Mesenteric fat pad (tissue), 1 donor: ENCODE measurements at places on chromosomes 13 and 19. TPM values are rescaled to one million over a fixed set of nuclear protein-coding genes. Genes with fewer than 3 reads are reported as not detected.
A peak's percentile ranks its signal among the peaks of the same experiment; 100 is the strongest.

- DNase-seq = peak; percentile 55
Observed at GRCh38 chr19:29121684-29122083, 91.3 kb downstream of the UQCRFS1 start.

DNA sequence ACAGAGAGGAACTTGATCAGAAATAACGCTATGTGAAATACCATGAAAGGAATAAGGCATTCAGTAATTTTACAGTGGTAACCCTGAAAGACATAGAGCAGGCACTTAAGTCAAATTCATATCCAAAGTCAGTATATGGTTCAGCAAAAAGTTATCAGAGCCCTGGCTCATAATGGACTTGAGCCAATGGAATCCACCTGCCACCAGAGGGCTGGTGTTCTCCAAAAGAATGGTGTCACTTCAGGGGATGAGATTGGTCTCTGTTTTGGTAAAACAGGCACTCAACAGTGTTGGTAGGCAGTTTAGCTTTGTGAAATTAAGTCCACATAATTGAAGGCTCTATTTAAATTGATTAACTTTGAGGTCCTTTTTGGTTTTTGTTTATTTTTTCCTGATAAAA is 93.9 kb downstream of the LIG4 start:
- no peak for DNase-seq

DNA sequence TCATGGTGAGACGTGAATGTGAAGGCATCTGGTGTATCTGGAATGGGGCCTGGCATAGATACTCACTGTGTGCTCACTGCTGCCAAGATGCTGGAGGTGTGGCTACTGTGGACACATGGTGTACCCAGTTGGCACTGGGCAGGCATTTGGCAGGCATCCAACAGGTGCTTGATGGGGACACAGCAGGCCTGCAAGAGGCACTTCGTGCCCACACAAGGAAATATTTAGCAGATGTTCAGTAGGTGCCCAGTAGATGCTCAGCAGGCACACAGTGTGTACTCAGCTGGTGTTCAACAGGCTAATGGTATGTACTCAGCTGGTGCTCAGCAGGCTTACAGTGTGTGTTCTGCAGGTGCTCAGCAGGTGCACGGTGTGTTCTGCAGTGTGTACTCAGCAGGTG is 14.2 kb downstream of the CRTC1 start:
- no peak for DNase-seq

Gene MEF2B
- 2.0 TPM for total RNA-seq

Gene CSNK1G2
- 53.4 TPM for total RNA-seq

DNA sequence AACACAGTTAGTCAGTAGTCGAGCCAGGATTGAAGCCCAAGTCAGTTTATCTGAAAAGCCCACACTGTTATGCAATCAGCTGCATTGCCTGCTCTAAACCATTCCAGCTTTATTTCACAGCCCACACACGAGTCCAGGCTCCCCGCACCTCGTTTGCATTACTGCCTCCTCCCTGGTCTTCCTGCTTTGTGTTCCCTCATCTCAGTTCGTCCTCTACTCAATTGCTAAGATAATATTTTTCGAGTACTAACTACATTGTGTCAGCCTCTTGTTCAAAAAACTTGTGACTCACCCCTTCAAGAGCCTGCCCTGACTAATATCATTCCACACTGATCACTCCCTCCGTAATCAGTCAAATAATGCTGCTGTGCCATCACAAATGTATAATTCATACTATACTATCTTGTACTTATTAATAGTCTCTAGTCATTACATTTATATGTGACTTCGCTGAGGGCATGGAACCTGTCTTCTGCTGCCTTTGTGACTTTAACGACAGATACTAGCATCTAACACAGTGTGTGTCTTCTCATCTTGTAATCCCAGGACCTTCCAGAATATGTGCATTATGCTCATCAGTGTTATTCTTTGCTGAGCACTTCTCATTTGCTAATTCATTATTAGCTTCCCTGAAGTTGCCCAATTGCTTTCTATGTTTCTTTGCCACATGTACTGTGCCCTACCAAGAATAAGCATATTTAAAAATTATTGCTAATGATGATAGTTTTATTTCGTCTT is 26.2 kb upstream of the WDFY2 start:
- DNase-seq = no peak

DNA sequence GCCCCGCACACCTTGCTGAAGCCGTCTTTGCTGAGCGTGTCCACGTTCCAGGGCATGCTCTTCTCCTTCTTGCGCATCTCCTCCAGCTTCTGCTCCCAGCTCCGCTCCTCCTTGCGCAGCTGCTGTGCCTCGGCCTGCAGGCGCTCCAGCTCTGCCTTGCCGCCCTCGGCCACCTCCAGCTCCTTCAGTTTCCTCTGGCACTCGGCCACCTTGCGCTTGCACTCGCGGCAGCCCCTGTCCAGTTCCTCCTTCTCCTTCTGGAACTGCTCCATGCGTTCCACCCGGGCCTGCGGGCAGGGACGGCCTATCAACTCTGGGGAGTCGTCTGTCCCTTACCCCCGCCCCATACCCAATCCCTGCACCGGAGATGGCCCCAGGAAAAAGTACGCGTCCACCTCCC is 7.4 kb downstream of the CDC37 start:
- DNase-seq = no peak

GRCh38 chr13:80341756-80342370 is 937 bp upstream of the SPRY2 start:
- DNase-seq = no peak

Gene AP1M1
- total RNA-seq = 110 TPM

DNA sequence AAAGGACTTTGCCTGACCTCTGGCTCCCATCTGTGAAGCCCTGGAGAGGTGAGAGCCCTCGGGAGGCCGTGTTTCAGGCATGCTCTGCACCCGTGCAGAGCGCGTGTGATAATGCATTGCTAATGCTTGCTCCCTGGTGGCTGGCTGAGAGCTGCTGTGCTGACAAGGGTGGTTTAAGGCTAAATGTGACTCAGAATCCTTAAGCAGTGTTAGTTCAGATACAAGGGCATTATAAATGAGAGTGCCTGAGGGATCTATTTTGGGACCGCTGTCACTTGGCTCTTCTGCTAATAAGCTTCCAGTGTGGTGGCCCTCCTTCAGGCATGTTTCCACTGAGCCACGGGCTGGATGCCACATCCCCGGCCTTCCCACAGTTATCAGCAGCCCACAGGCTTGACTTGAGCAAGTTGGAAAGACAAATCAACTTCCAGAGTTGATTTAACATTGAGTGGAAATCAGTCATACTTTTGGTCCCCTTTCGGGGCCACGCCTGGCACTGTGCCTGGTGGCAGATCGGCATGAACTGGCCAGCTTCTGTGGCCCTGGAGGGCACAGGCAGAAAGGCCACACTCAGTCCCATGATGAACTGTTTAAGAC is 17.0 kb downstream of the ALOX5AP start:
- no peak for DNase-seq

DNA sequence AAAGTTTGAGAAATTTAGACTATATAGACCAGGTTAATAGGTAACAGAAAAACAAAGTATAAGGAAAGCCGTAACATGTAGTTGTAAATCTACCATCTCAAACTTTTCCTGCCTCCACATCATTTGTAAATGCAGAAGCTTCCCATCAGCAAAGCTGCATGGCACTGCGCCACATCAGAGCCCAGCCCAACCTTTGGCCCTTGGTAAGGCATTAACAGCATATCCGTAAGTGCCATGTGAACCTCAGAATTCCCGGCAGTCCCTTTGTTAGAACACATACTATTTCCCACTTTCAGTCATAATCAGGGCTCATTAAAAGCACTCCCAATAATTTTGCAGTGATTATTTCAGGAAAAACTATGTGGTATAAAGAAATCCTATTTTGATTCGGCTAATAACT is 51.6 kb downstream of the MPHOSPH8 start:
- DNase-seq = no peak

GRCh38 chr13:89457977-89458376 is 1786.8 kb downstream of the SLITRK5 start:
- DNase-seq = no peak

Gene CCDC106
- total RNA-seq = 16.4 TPM

Gene JAK3
- total RNA-seq = 20.1 TPM

GRCh38 chr19:19336597-19336996 is 16.0 kb downstream of the MAU2 start:
- DNase-seq = no peak

Gene FCGBP
- total RNA-seq = 108 TPM

GRCh38 chr13:59197397-59197796 is 966.3 kb downstream of the DIAPH3 start:
- no peak for DNase-seq

GRCh38 chr19:46211201-46211881 is 18.2 kb upstream of the IGFL1 start:
- no peak for DNase-seq

Gene ZNF723
- not detected for total RNA-seq

DNA sequence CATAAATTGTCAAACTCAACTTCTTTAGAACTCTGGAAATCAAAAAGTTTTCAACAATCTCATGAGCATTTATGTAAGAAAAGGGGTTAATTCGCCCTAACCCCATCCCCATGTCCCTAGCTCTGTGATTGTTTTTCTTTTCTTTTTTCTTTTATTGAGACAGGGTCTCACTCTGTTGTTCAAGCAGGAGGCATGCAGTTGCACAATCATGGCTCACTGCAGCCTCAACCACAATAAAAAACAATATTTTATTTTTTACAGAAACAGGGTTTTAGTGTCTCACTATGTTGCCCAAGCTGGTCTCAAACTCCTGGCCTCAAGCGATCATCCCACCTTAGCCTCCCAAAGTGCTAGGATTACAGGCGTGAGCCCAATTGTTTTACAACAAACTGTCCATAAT is 16.7 kb downstream of the VWA8 start:
- no peak for DNase-seq

DNA sequence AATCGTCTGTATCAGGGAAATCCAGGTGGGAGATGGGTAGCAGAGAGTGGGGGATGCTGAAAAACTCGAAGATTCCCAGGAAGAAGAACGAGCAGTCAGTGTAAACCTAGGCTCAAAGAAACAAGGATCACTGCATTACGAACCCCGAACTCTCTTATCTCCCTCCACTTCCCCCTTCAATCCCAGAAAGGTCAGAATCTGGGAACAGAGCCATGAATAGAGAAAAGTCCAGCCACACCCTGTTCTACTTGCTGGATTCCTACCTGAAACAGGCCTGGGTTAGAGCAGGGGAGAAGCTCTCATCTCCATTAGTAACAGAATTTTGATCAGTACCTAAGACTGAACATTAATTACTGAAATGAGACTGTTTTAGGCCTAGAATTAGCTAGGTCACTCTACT is 24.4 kb downstream of the EPSTI1 start:
- DNase-seq = no peak

GRCh38 chr19:42123765-42124164 is 8.5 kb downstream of the POU2F2 start:
- DNase-seq = no peak

GRCh38 chr13:22175815-22176214 is 504.9 kb downstream of the FGF9 start:
- DNase-seq = no peak

Gene WASF3
- total RNA-seq = 136 TPM

DNA sequence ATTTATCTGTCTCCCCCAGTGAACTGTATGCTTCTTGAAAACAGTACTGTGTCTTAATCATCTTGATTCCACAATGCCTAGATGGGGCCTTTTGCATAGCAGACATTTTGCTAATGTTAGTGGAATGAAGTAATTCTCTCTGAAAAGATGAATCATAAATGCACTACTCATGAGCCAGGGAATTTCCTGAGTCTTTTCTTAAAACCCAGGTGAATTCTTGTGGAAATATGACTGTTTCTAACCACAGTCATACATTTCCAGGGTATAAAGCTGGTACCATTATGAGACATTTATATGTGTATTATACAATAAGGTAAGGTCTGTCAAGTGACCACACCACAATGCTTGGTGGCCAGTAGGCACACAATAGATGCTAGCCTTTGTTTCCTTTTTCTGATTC is 5.5 kb upstream of the KCTD4 start:
- DNase-seq = no peak

- no peak for DNase-seq
Observed at GRCh38 chr19:54208784-54209057, 8.1 kb downstream of the RPS9 start.

DNA sequence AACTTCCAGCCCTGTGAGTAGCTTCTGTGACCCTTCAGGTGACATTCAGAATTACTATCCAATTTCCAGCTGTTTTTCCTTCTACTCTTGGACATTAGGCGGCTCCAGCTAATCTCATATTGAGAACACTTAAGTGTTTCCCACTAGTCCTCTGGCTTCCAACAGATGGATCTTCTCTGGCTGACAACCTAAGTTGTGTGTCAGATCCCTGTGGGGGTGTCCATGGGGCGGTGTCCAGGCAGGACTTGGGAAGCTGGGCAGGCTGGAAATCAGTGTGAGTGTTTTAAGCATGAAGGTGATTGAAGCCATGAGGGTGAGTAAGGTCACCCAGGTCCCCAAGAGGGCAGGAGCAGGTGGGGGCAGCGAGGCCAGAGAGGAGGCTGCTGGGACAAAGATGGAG is 10.1 kb downstream of the CNOT3 start:
- DNase-seq = no peak

Gene ZNF256
- total RNA-seq = 4.0 TPM

DNA sequence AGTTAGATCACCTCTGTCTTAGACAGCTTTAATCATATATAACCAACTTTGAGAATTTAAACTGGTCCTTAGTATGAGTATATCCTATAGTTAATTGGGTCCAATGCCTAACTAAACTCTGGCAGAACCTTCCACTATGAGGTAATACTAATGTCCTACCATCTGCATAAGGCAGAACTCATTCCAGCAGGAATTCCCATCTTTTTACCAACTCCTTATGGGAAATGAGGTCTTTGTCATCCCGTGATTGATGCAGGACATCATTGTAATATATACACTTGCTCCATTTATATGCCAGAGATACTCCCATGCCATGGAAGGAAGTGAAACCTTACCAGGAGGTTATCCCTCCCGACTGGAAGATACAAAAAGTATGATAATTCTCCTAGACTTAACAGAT is 2.8 kb downstream of the KCTD4 start:
- no peak for DNase-seq

DNA sequence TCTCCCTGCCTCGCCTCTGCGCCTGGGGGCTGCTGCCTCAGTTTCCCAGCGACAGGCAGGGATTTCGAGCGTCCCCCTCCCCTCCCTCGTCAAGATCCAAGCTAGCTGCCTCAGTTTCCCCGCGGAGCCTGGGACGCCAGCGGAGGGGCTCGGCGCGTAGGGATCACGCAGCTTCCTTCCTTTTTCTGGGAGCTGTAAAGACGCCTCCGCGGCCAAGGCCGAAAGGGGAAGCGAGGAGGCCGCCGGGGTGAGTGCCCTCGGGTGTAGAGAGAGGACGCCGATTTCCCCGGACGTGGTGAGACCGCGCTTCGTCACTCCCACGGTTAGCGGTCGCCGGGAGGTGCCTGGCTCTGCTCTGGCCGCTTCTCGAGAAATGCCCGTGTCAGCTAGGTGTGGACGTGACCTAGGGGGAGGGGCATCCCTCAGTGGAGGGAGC is 722 bp upstream of the ICAM1 start:
- DNase-seq = peak; percentile 94
